Right renal pelvis (tissue), 4 donors: ENCODE measurements at places on chromosomes 11 and 22. TPM values are rescaled to one million over a fixed set of nuclear protein-coding genes. Genes with fewer than 3 reads are reported as not detected.

Gene PACS1
- polyA plus RNA-seq = 54.4 TPM

Gene OR6A2
- polyA plus RNA-seq = not detected

Gene WNT11
- polyA plus RNA-seq = 15.7 TPM

Gene PACSIN3
- polyA plus RNA-seq = 28.8 TPM

Gene TUB
- polyA plus RNA-seq = 22.2 TPM

Gene CSNK2A3
- 0.83 TPM for polyA plus RNA-seq

Gene SYT8
- 0.69 TPM for polyA plus RNA-seq

Gene DNAJB13
- polyA plus RNA-seq = 2.1 TPM

Gene MS4A13
- not detected for polyA plus RNA-seq

Gene PTS
- polyA plus RNA-seq = 45.9 TPM

Gene OR8A1
- not detected for polyA plus RNA-seq

Gene PATE4
- polyA plus RNA-seq = not detected

Gene RNF121
- polyA plus RNA-seq = 39.1 TPM

Gene DGCR6
- polyA plus RNA-seq = 5.8 TPM

Gene CD6
- 1.2 TPM for polyA plus RNA-seq

Gene ANO5
- 4.2 TPM for polyA plus RNA-seq

Gene OPCML
- polyA plus RNA-seq = 14.9 TPM

DNA sequence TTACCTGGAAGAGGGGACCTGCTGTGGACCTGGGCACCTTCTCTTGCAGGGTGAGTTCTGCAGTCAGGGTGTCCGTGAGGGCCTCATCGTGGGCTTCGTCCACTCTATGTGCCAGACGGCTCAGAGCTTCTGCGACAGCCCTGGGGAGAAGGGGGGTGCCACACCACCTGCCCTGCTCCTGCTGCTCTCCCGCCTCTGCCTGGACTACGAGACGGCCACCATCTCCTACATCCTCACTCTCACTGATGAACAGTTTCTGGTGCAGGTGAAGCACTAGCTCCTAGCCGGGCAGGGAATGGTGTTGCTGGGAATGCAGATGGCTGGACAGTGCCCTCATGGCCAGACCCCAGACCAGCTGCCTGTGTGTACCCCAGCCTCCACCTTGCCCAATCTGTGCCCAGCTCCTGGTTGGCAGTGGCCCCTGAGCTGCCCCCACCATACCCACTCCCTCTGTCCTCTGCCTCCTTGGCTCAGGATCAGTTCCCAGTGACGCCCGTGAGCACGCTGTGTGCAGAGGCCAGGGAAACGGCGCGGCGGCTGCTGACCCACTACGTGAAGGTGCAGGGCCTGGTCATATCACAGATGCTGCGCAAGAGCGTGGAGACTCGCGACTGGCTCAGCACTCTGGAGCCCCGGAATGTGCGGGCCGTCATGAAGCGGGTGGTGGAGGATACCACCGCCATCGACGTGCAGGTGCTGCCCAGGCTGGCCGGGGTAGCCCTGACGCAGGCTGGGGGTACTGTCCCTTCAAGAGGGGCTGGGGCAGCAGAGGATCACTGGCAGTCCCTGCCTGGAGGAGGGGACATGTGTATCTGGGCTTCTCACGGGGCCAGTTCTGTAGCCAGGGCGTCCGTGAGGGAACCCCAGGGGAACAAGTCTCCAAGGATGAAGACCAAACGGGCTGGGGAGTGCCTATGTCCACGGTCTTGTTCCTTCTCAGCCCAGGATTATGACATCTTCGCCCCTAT is 2.2 kb upstream of the TM7SF2 start:
- DNase-seq = no peak

DNA sequence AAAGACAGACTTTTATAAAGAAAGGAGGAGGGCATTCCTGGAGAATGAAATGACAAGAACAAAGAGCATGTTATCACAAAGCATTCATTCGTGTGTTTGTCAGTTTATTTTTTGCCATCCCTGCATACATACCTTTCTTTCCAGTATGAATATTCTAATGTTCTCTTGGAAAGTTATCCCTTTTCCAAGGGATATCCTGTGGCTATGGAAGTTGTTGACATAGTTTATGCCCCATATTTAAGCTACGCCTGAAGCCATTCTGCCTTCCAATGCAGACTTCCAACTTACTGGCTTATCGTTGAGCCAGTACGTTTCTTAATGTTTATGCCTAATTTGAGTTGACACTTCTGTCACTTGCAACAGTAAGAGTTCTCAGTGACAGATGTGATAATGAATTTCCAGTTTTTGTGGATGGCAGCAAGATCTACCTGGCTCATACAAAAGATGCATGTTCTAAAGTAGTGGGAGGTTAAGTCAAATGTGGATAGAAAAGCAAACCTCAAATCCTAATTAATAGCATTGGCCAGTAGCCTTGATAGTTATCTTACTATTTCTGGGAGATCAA is 133.3 kb upstream of the ANO3 start:
- no peak for DNase-seq

DNA sequence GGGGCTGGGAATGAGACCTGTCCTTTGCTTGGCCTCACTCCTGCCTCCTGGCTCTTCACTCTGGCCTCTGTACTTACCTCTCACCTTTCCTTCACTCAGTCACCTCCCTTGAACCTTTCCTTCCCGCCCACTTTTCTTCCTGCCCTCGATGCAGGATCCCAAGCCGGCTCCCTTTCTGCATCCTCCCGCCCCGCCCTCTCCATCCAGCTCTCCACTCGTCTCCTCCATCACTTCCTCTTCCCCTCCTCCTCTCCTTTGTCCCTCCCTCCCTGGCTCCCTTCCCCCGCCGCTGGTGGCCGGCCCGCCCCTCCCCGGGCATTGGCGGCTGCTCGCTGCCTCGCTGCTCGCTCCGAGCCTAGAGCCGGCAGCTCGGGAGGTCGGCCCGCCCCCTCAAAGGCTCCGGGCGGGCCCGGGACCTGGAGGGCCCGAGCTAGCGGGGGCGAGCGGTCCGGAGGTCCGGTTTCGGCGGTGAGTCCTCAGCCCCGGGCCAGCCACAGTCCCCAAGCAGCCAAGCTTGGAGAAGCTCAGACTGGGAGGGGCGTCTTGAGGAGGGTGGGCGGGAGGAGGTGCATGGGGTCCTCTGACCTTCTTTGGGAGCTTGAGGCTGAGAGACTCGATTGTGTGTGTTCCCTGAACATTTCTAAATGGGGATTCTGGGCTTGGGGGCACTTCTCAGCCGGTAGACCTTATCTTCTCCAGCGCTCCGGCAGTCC is 13.8 kb downstream of the PHLDB1 start:
- DNase-seq = no peak

DNA sequence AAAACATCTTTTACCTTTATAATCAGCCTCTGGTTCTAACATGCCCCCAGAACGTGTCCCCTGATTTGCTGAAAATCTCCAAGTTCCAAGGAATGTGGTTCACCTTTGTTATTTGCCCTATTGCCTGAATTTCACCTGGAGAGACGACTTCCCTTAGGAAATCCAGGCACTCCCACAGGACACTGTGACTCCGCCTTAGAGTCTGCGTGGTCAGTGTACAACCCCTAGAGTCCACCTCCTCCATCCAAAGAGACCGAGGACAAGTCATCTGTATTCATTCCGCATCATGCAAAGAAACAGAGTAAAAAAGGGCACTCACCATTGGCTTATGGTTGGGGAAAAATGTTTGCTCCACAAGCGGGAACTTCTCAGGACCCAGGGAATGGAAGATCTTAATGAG is 63.1 kb downstream of the TIMP3 start:
- DNase-seq = no peak

GRCh38 chr22:38949889-38950405 is 7.5 kb upstream of the APOBEC3A start:
- no peak for DNase-seq

DNA sequence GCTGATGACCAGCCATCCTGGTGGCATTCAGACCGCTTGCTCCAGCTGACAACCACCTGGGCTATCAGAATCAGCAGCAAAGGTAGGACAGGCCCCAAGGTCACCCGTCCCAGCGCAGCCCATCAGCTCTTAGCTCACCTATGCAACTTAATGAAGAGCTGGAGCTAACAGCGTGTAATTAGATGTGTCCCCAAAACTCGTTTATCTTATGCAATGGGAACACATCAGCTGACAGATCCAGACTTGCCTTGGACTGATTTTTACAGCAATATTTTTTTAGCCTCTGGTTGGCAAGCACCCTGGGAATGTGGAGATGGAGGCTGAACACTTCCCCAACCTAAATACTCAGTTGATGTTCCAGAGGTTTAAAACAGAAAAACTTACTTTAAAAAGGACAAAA is 76.0 kb downstream of the PACSIN2 start:
- DNase-seq = no peak

DNA sequence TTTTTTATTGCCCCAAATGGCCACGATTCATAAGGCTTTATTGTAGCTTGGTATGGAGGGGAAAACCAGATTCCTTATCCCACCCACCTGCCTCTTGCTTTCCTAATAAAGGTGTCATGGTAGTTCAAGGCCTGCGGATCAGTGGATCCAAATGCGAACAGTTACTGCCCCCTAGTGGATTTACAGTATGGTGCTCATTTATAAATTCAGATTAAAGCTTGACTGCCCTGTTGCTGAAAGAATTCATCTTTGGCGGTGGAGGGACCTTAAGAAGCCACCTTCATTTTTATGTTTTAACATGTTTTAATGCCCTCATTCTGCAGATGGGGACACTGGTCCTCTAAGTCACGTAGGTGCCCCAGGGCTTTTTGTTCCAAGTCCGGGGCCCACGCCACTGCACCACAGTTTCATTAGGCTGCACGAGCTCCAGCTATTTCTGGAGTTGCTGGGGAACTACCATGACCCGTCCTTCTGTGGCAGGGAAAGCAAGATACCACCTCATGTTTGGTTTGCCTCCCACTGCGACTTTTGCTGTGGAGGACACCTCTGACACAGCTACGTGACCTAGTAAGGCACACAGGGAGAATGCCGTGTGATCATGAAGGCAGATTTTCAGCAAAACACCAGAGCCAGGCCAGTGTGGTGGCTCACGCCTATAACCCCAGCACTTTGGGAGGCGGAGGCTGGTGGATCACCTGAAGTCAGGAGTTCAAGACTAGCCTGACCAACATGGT is 15.6 kb upstream of the INCENP start:
- DNase-seq = peak; percentile 48

- no peak for DNase-seq
Observed at GRCh38 chr11:35292279-35292678, 127.1 kb downstream of the SLC1A2 start.

GRCh38 chr22:26753125-26753862 is 95.9 kb downstream of the MIAT start:
- no peak for DNase-seq

GRCh38 chr11:124801014-124801413 is 808 bp upstream of the MSANTD2 start:
- peak; percentile 12 for DNase-seq

GRCh38 chr22:29231971-29232959 is 26.6 kb downstream of the EMID1 start:
- DNase-seq = no peak

GRCh38 chr11:85960678-85961077 is 105.5 kb downstream of the CCDC83 start:
- DNase-seq = no peak

- DNase-seq = no peak
Observed at GRCh38 chr11:102791271-102792036, 6.5 kb downstream of the MMP1 start.

- no peak for DNase-seq
Observed at GRCh38 chr11:115418626-115419025, 85.6 kb downstream of the CADM1 start.

- DNase-seq = no peak
Observed at GRCh38 chr11:45423036-45423435, 136.9 kb upstream of the SYT13 start.

GRCh38 chr11:116694815-116695590 is 77.8 kb downstream of the BUD13 start:
- DNase-seq = no peak

- no peak for DNase-seq
Observed at GRCh38 chr11:35099278-35100012, 39.5 kb upstream of the CD44 start.

GRCh38 chr11:61811831-61812230 is 5.0 kb downstream of the FADS1 start:
- DNase-seq = no peak

DNA sequence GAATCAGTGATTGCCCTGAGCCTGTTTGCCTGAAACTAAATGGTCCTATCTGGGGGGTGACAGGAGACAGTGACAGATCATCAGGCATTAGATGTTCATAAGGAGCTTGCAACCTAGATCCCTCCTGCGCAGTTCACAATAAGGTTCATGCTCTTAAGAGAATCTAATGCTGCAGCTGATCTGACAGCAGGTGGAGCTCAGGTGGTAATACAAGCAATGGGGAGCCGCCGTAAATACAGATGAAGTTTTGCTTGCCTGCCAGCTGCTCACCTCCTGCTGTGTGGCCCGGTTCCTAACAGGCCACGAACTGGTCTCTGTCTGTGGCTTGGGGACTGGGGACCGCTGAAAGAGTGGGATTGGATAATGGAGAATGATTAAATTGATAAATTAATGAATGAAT is 14.0 kb downstream of the NOX4 start:
- DNase-seq = no peak

DNA sequence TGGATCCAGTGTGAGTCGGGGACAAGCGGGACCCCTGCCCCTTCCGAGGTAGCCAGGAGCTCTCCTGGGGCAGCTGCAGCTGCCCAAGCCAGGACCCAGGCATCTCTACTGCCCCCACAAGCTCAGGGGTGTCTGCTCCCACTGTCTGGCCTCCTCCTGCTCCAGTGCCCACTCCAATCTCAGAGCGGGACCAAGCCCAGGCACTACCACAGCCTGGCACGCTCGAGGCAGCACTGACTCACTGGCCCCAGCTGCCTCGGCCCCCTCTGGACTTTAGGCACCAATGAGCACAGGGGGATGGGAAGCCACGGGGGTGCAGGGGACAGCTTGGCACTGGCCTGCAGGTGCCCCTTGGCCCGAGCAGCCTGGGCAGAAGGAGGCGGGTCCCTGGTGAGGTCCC is 8.2 kb downstream of the IL2RB start:
- no peak for DNase-seq

GRCh38 chr11:79087961-79088318 is 352.9 kb downstream of the TENM4 start:
- DNase-seq = peak; percentile 48

- no peak for DNase-seq
Observed at GRCh38 chr22:36684841-36685240, 18.7 kb downstream of the CACNG2 start.

- DNase-seq = no peak
Observed at GRCh38 chr11:11163236-11163635, 189.8 kb downstream of the CSNK2A3 start.

- DNase-seq = no peak
Observed at GRCh38 chr11:119372260-119373058, 9.0 kb downstream of the USP2 start.
